ENCODE measurements at places on chromosomes 4 and X.

- DNase-seq = no peak
Observed at GRCh38 chr4:89889289-89889688, 5.4 kb upstream of the MMRN1 start.

- DNase-seq = no peak
Observed at GRCh38 chr4:78570117-78570516, 18.5 kb downstream of the ANXA3 start.

GRCh38 chr4:148097801-148098200 is 344.4 kb downstream of the NR3C2 start:
- no peak for DNase-seq

DNA sequence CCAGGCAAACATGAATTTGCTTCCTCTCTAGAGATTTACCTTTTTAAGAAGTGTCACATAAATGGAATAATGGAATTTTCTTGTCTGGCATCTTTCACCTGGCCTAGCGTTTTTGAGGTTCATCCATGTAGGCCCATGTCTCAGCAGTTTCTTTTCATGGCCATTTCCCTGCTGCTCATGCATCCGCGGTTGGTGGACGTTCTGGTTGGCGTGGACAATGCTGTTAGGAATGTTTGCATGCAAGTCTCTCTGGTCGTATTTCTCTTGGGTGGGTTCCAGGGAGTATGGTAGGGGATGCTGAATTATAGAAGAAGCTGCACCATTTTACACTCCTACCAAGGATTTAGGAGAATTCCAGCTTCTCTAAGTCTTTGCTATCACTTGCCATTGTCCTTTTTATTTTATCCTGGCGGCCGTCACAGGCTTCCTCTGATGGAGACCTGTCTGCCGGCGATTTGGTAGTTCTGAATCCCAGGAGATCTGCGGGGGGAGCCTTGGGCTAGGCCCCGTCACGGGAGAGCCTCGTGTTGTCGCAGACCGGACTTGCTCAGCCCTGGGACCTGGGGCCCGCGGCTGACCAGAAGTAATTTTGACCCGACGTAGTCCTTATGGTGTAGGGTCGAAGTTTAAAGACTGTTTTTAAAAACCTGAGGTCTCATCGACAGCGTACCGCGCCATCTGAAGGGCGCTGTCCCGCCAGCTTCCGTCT is 56.9 kb upstream of the TADA2B start:
- no peak for DNase-seq

DNA sequence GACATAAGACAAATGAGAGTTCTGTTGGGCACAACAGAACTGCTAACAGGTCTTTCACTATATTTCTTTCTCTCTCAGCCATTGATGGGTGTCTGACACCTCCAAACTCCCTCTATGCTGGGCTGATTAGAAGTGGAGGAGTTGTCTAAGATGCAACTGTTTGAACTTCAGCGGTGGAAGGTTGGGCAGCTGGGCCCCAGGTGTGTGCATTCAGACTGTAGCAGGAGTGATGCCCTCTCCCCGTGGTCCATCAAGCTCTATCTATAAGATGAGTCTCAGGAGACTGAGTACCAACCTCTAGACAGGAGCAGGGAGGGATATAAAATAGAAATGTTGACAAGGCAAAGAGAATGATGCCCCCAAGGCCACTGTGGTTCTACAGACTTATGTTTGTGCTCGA is 28.2 kb upstream of the CHRNA9 start:
- DNase-seq = no peak

- no peak for DNase-seq
Observed at GRCh38 chr4:31518796-31519250, 798.7 kb downstream of the PCDH7 start.

GRCh38 chrX:38699696-38700095 is 101.6 kb upstream of the MID1IP1 start:
- DNase-seq = no peak

DNA sequence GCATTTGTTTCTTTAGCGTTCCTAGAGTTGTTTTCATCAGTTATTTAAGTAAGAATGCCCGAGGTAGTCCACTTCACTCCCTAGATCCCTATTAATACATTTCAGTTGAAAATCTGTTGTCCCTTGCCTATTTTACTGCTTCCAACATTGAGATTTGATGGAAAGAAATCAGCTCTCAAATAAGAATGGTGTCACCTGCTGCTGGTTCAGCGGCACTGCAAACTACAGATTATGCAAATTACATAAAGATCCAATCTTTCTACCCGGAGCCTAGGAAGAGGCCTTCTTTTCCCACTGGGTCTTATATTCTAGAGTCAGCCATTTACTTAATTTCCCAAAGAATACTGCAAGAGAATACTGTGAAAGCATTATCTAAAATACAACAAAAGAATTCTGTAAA is 597.6 kb upstream of the MAGEB2 start:
- DNase-seq = no peak

GRCh38 chr4:25098964-25099891 is 61.0 kb downstream of the SEPSECS start:
- no peak for DNase-seq

GRCh38 chrX:115581759-115582615 is 21.0 kb downstream of the PLS3 start:
- no peak for DNase-seq

DNA sequence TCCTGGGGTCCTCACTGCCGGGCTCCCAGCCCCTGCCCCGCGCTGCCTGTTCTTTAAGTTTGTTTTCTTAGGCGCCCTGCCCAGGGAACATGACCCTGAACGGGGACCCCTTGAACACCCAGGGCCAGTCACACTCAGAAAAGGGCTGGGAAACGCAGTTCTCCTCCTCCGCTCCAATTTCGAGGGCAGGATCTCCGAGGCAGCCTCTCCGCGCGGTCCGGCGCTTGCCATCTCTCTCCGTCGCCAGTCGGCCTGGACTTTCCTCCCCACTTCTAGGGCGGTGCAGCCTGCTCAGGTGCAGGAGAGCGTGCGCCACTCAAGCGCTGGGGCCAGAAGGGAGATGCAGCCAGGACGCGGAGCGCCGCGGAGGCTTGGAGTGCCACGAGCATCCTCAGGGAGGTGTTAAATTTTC is 9.9 kb downstream of the PRDM8 start:
- DNase-seq = peak; percentile 63

- no peak for DNase-seq
Observed at GRCh38 chr4:43242606-43243005, 350.1 kb downstream of the GRXCR1 start.

DNA sequence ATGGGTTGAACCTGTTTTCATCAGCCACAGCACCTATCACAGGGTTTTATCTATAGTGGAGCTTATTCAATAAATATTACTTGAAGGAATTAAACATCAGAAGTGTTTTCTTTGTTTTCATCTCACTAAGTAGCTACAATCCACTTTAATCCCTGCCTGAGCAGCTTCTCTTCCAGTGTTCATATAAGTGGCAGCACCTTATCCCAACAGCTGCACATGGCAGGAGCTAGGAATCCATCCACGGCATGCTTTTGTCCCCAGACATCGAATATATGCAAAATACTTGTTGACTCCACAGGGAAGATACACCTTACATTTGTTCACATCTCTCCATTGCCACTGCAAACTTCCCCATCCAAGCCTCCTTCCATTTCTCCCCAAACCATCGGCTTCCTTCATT is 549.8 kb upstream of the FAM241A start:
- no peak for DNase-seq

DNA sequence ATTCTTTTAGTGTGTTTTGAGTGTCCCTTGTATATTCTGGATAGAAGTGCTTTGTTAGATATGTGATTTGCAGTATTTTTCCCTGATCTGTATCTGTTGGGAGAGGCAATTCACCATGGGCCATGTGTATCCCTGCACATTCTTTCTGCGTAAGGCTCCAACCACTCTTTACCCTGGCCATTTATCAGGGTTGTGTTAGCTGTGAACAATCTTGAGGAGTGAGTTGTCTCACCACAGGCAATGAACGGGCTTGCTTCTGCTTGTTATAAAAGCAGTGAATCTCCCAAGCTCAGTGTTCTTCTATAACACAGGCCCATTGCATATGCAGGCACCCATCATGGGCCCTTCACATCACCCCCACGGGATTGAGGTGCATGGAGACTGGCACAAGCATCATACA is 18.9 kb upstream of the SMIM10 start:
- no peak for DNase-seq

GRCh38 chr4:136301749-136302495 is 1230.4 kb downstream of the PCDH18 start:
- DNase-seq = no peak

GRCh38 chr4:46818604-46819003 is 90.4 kb downstream of the COX7B2 start:
- DNase-seq = no peak

DNA sequence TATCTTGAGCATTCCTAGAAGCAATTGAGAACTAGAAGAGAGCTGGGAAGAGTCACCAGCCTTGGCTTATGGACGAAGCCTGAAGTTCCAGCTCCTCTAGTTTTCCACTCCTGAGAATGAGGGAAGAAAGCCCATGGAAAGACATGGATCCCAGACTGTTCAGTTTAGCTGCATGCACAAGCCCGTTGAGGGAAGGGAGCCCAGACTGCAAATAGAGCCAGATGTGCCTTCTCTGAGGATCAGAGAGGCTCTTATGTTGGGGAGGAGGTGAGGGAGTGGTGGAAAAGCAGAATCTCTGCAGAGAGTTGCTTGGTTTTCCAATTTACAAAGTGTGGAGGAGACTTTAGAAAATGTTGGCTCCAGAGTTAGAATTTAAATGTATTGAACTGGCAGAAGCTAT is 69.0 kb downstream of the ASB9 start:
- DNase-seq = no peak
